Placental pericyte (primary cell): ENCODE measurements at places on chromosomes 1 and 21. TPM values are rescaled to one million over a fixed set of nuclear protein-coding genes. Genes with fewer than 3 reads are reported as not detected.

CD1B gene
- total RNA-seq: not detected in 2 replicates

TNN gene
- total RNA-seq: not detected in 2 replicates

PPP1R15B gene
- 37.0 and 47.1 TPM in 2 replicates for total RNA-seq

FCRL2 gene
- total RNA-seq: not detected in 2 replicates

NLRP3 gene
- total RNA-seq: 1.3 and 8.9 TPM in 2 replicates

LDLRAD2 gene
- under 0.01 TPM in 1 of 2 replicates, not detected in the other for total RNA-seq

TRIM62 gene
- total RNA-seq: 5.0 and 6.3 TPM in 2 replicates

TPTE gene
- total RNA-seq: 1.1 TPM in 1 of 2 replicates, not detected in the other

LCA5L gene
- 0.88 and 1.0 TPM in 2 replicates for total RNA-seq

SYT6 gene
- total RNA-seq: 0.22 TPM in 1 of 2 replicates, not detected in the other

TINAGL1 gene
- 13.5 and 65.9 TPM in 2 replicates for total RNA-seq

ID3 gene
- total RNA-seq: 156 and 168 TPM in 2 replicates

NBPF26 gene
- total RNA-seq: 13.7 and 24.1 TPM in 2 replicates

BARHL2 gene
- total RNA-seq: not detected in 2 replicates

ZBTB18 gene
- 5.3 and 5.5 TPM in 2 replicates for total RNA-seq

EPHA8 gene
- total RNA-seq: not detected in 2 replicates

CFHR2 gene
- not detected in 2 replicates for total RNA-seq

VHLL gene
- total RNA-seq: 0.29 TPM in 1 of 2 replicates, not detected in the other

CELA3A gene
- total RNA-seq: not detected in 2 replicates

PHLDA3 gene
- 71.3 and 72.2 TPM in 2 replicates for total RNA-seq

GRHL3 gene
- not detected in 2 replicates for total RNA-seq

HORMAD1 gene
- total RNA-seq: 0.14 and 2.4 TPM in 2 replicates

A3GALT2 gene
- 0.29 TPM in 1 of 2 replicates, not detected in the other for total RNA-seq

SLC16A4 gene
- total RNA-seq: 57.8 and 106 TPM in 2 replicates

XCL1 gene
- total RNA-seq: 0.14 and 0.22 TPM in 2 replicates

TDRD5 gene
- not detected in 2 replicates for total RNA-seq

LCE4A gene
- total RNA-seq: not detected in 2 replicates

UTS2 gene
- 0.14 TPM in 1 of 2 replicates, not detected in the other for total RNA-seq

S100A12 gene
- not detected in 2 replicates for total RNA-seq

FTCD gene
- total RNA-seq: not detected in 2 replicates

GABPB2 gene
- 9.7 and 9.8 TPM in 2 replicates for total RNA-seq

FAAH gene
- 0.72 and 0.88 TPM in 2 replicates for total RNA-seq

FAM177B gene
- total RNA-seq: 0.29 TPM in 1 of 2 replicates, not detected in the other

ASPM gene
- 1.1 and 58.0 TPM in 2 replicates for total RNA-seq

ARHGEF10L gene
- total RNA-seq: 14.2 and 15.7 TPM in 2 replicates

ADGRL2 gene
- total RNA-seq: 10.7 and 23.3 TPM in 2 replicates

FCRLB gene
- total RNA-seq: 1.8 and 8.4 TPM in 2 replicates

HLX gene
- 8.2 and 18.2 TPM in 2 replicates for total RNA-seq

CHRM3 gene
- total RNA-seq: under 0.01 TPM in 2 replicates

LMNA gene
- 571 and 1,162 TPM in 2 replicates for total RNA-seq

ST6GALNAC5 gene
- total RNA-seq: 7.3 and 20.6 TPM in 2 replicates

GJA9 gene
- total RNA-seq: not detected in 2 replicates

VWA1 gene
- total RNA-seq: 5.9 and 7.9 TPM in 2 replicates

FBLIM1 gene
- 152 and 186 TPM in 2 replicates for total RNA-seq

ARMH1 gene
- total RNA-seq: 0.66 TPM in 1 of 2 replicates, not detected in the other

EFNA3 gene
- total RNA-seq: 0.43 and 0.66 TPM in 2 replicates

TMEM52 gene
- 0.43 and 0.44 TPM in 2 replicates for total RNA-seq
